Adipocyte (in vitro differentiated cells): ENCODE measurements at places on chromosomes 5 and 9.

GRCh38 chr5:161697001-161697400 lies 11.5 kb downstream of the GABRA6 start:
- DNase-seq: no peak

GRCh38 chr9:99106044-99106375 lies 1.1 kb downstream of the TGFBR1 start:
- no peak for DNase-seq

DNA sequence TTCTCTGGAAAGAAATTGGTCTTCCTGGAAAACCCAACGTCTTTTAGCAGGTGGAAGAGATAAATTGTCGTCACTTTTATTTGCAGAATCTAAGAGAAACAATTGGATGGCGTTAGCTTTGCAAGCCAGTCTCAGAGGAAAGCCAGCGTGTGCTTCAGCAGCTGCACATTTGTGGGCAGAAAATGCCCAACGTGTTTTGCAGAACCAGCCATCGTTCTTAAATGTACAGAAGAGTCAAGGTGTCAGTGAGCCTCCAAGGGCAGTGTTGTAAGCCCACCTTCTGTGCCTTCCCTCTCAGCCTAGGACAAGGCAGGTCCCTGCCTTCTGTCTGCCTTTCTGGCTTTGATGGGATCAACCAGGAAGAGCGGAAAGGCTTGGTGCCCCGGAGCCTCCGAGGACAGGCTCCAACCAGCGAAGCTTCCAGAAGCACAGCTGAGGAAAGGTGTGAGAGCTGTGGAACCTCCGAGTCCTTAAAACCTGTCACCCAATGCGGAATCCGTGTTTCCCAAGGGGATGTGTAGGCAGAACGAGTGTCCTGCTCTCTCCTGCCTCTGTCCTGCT lies 116.0 kb upstream of the IRX2 start:
- no peak for DNase-seq

- DNase-seq: peak; percentile 9
Measured at GRCh38 chr5:54009357-54009756, 301.0 kb downstream of the ARL15 start.

DNA sequence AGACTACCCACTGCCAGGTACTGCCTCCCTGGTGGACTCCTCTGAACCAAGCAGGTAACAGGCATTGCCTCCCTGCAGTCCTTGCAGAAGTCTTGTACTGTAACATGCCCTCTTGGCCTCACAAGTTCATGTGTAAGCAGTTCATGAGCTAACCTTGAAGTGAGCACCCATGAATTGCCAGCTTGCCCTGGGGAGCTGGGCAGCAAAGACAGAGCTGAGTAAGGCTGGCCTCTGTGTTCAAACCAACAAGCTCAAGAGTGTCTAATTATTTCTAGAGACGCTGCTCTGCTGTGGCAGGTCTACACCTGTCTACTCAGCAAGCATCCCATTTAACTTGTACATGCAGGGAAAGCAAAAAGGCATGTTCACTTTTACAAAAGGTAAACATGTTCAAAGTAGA lies 113.5 kb downstream of the FEM1C start:
- no peak for DNase-seq
